Right renal cortex interstitium (tissue), 3 donors: ENCODE measurements at places on chromosomes 11 and 22.
A peak's percentile ranks its signal among the peaks of the same experiment; 100 is the strongest.

DNA sequence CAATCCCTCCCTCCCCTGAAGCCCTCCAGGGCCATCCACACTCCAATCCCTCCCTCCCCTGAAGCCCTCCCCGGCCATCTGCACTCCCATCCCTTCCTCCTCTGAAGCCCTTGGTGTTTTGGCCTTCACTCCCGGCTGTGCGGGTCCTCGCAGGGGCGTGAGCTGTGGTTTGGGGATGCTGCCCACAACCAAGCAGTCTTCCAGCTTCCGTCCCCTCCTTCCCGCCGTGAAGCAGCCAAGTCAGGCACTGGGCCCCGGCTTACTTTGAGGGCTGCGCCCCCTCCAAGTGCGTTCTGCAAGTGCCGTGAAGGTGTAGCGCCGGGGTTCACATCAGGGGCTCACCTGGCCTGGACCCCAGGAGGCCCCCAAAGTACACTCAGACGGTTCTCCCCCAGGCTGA, 335.9 kb downstream of the BRD1 start:
- no peak for DNase-seq

GRCh38 chr22:23278883-23279675, 98.8 kb downstream of the BCR start:
- DNase-seq, result no peak

DNA sequence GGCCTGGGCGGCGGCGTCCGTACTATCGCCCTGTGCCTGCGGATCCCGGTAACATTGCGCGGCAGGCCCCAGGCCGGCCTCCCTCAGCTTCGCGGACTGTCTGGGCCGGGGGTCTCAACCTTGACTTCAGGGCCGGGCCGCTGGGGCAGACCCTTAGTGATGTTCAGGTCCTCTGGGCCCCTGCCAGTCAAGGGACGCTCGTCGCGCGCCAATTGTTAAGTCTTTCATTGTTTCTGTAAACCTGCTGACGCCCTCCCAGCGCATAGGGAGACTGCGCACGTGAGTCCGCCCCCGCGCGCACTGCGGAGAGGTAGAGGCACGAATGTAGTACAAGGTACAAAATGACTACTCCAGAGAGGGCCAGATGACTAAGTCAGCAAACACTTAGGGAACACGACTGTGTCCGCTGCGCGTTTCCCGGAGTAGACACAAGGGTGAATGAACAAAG, 451 bp upstream of the HDHD5 start:
- DNase-seq, result peak; percentile 43

- no peak for DNase-seq
Observed at GRCh38 chr11:2290351-2290841, 11.3 kb downstream of the C11orf21 start.

DNA sequence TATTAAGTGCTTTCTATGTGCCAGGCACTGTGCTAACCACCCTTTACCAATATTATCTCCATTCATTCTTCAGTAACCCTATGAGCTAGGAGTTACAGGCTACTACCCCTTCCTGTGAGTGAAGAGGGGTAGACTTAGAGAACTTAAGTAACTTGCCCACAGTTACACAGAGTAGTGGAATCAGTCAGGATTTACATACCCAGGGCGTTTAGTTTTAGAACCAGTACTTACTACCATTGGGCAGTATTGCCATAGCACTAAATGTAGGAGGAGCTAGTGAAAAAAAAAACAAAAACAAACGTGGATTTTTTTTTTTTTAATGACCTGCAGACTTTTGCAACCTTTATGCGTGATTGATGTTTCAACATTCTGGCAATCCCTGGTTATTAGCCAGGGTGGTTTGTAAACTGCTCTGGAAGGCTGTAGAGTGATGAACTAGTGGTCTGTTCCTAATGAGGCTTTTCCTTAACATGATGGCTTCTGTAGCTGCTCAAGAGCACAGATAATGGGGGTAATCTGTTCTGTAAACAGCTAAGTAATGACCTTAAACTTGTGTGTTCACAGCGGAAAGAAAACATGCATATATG, 11.4 kb downstream of the TBCEL start:
- DNase-seq, result no peak

- DNase-seq, result no peak
Observed at GRCh38 chr22:45510376-45511232, 7.9 kb downstream of the FBLN1 start.

DNA sequence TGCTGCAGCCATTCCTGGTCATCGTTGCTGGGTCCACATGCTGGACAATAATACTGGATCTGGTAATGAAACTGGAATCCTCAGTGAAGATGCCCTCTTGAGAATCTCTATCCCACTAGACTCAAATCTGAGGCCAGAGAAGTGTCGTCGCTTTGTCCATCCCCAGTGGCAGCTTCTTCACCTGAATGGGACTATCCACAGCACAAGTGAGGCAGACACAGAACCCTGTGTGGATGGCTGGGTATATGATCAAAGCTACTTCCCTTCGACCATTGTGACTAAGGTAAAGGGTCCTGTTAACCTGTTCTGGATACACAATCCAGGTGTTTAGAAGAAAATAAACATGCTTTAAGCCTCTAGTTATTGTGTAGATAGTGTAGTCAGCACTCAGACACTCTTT, 46.9 kb upstream of the SLC22A25 start:
- DNase-seq, result no peak

GRCh38 chr11:9344061-9344680, 29.8 kb upstream of the TMEM41B start:
- DNase-seq, result no peak

DNA sequence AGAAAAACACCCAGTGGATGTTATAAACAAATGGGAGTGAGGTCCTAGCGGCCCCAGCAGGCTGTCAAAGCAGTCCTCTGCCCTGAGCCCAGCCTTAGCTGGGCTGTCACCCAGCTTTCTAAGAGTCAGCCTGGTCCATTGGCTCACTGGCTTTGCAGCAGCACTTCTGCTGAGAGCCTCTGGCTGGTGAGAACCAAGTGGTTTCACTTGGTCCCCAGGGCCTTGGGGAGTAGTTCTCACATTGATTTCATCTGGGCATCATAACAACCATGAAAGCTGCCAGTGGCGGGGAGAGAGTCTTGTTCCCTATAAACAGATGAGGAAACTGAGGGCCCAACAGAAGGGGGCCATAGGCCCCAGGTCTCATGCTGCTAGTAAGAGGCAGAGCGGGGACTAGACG, 11.4 kb downstream of the SEC14L6 start:
- DNase-seq, result no peak

DNA sequence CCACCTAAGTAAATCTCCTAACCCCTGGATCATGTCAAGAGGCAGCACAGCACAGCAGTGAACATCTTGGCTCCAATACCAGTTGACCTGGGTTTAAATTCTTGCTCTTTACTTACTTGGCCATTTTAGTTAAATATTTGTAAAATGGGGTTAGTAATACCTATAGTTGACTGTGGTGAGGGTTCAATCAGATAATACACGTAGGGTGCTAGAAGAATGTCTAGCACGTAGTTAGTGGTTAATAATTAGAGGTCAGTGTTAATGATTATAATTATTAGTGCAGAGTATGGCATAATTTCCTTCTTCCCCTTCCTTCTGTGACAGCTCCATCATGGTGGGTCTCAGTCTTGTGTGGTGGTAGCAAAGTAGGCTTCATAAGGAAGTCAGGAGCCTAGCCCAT, 520.8 kb downstream of the INSC start:
- DNase-seq, result no peak

DNA sequence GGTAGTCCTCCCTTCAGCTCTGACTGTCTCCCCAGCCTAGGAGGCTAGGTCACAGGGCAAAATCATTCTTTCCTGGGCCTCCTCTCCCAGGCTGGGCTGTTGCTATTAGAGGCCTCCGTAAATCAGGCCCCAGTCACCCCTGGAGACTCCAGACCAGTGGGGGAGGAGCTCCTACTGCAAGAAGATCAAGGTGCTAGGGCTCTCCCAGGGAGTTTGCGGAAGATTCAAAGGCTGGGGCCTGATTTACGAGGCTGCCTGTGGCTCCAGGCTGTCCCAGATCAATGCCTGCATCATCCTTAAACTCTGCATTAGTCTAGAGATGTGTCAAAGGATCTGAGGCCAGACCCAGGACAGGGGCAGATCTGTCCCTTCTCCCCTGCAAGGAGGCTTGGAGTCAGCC, 346.2 kb downstream of the TENM4 start:
- DNase-seq, result no peak

DNA sequence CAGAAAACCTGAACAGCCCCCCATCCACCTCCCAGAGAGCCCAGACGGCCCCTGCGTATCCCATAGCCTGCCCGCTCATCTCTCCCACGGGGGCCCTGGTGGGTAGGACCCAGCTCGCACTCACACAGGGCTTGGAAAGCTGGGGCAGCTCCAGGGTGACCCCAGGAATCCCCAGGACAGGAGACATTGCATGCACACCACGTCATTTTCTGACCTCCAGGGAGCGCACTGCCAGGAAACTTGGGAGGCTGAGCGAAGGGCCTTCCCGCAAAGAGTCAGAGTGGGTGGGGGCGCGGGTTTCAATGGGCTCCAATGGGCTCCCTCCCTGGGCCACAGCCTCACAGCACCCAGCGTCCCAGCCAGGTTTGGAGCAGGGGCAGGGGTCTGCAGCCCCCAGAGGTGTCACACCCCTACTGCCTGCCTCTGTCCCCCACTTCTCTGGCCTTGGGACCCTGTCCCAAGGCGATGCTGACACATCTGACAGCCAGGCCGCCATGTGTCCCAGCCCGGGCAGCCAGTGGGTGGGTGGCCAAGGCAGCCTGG, 8.2 kb upstream of the SYT8 start:
- no peak for DNase-seq

- DNase-seq, result no peak
Observed at GRCh38 chr11:107293677-107294344, 163.8 kb downstream of the CWF19L2 start.

DNA sequence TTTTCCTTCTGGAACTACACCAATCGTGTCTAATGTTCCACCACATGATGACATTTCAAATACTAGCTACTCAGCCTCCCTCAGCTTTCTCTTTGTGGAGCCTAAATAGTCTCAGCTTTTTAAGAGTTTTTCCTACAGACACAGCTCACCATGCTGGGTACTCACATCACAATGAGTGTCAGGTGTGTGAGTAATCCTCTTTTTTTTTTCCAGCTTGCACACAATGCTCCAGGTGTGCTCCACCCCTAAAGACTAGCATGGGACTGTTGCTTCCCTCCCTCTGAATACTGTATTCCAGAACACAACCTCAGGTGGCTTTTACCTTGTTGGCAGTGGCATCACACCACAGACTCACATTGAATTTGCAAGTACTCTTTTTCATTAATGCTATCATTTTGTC, 11.7 kb downstream of the BTG4 start:
- DNase-seq, result no peak

DNA sequence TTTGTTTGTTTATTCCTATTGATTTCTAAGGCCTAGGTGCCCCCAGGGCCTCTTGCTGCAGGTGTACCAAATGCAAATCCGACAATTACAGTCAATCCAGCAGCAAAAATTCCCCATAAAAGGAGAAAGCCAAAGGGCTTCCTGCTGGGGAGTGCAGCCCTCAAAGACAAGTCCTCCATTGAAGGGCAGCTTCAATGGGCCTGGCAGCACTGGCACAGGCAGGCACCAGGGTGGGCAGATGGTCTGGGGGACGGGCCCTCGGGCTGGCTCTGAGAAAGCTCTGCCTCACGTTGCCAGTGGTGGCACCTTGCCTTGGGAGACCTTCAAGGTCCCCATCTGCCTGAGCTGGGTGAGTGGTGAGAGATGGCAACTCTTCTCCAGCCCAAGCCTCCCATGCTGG, 128.0 kb downstream of the DSCAML1 start:
- no peak for DNase-seq

GRCh38 chr11:31643857-31644256, 134.3 kb downstream of the ELP4 start:
- DNase-seq, result no peak

- no peak for DNase-seq
Observed at GRCh38 chr22:36339171-36340065, 48.3 kb downstream of the MYH9 start.

DNA sequence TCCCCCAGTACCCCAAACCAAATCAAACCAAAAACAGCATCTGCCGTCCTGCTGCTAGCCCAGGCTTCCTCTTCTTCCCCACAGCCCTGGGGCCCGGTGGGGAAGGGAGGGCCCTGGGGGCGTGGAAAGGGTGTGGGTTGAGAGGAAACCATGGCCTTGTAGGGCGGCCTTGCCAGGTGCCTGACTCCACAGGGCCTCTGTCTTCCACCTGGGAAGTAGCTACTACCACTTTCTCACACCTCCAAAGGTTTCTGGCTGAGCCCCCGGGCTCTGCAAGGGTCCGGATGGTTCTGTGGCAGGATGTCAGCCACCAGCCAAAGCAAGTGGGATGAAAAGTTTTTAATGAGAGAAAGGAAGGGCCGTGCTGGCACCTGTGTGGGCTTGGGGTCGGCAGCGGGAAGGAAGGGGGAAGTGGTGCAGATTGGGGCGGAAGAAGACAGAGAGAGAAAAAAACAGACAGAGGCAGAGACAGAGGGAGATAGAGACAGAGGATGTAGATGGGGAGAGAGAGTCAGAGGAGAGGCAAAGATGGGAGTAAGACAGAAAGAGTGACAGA, 10.5 kb downstream of the TPST2 start:
- DNase-seq, result no peak

- DNase-seq, result no peak
Observed at GRCh38 chr11:73298233-73298632, 9.8 kb upstream of the ARHGEF17 start.
